Lower lobe of right lung (tissue), 2 donors: ENCODE measurements at places on chromosomes 13 and 19. TPM values are rescaled to one million over a fixed set of nuclear protein-coding genes. Genes with fewer than 3 reads are reported as not detected.

DNA sequence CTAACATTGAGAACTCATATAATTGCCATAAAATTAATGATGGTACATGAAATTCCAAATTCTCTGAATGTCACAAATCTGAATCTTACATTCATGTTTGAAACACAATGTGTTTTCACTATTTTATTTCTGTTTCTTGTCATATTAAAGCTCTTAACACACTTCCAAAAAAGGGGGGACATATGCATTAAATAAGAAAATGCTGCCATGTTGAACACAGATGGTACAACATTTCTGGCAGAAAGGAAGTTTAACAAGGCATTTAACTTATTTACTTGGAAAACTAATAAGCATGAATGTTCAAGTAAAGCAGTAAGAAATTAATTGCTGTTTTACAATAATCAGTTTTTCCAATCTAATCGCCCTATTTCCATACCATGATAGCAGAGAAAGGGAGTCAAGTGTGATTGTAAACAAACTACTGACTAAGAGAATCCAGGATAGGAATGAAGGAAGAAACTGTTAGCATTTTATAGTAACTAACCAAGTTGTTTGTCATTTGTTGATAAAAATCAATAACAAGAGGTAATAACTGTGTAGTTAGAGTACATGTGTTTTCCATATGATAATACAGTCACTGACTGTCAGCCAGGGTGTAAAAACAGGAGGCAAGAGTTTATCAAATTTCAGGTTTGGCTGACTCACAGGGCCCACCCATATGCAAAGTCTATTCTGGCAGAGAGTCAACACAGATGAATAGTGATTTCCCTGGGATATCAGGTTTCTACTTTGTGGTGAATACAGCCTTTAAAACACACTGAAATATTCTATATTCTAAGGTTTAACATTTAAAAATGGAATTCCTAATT is 5.7 kb upstream of the FOXO1 start:
- no peak overlapping the region for H3K27ac ChIP-seq
- peaks cover 14% of the 10 kb centered on the region for H3K4me1 ChIP-seq
- H3K36me3 ChIP-seq = no peaks in the 10 kb centered on the region
- no peaks in the 10 kb centered on the region for H3K27me3 ChIP-seq

The DAPK3 gene
- 50.5 TPM for total RNA-seq

DNA sequence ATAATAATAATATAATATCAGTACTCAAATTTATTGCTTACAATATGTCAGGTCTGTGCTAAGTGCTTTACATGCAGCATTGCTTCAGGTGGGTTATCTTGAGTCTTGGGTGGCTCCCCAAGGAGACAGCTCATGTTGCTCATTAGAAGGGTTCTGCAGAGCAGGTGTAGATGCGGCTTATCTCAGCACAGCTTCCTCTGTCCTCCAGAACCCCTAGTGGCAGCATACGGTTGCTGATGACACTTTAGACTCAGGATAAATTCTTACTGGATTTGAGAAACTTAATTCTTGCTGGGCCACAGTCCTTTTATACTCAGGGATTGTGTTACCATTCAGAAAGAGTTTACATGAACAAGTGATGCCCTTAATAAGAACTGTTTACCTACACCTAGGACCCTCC is 8.9 kb downstream of the COG3 start:
- DNase-seq = no peak
- H3K4me1 ChIP-seq = peaks cover 3% of the 10 kb centered on the region
- H3K27me3 ChIP-seq = no peaks in the 10 kb centered on the region
- H3K4me3 ChIP-seq = no peak overlapping the region
- peaks cover 17% of the 10 kb centered on the region for H3K36me3 ChIP-seq

DNA sequence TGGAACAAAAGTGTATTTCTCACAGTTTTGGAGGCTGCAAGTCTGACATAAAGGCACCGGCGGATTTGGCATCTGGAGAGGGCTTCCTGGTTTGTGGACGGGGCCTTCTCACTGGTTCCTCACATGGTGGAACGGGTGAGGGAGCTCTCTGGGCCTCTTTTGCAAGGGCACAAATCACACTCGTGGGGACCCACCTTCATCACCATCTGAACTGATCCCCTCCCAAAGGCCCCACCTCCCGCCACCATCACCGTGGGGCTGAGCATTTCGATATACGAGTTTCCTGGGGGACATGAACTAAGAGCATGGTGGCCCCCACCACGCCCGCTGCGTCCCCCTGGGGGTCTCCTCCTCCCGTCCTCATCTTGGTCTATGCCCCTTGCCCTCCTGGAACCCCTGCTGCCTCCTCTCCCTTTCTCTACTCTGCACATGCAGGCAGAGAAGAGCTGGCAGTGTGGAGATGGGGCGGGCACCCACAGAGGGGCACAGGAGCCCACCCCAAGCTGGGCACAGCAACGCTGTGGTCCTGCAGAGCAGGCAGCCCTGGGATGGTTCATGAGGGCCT is 20.8 kb upstream of the SPACA7 start:
- H3K36me3 ChIP-seq = no peaks in the 10 kb centered on the region
- H3K4me3 ChIP-seq = no peak overlapping the region
- no peak overlapping the region for H3K27ac ChIP-seq
- DNase-seq = no peak
- peaks cover 10% of the 10 kb centered on the region for H3K4me1 ChIP-seq
- H3K27me3 ChIP-seq = peaks cover 7% of the 10 kb centered on the region

DNA sequence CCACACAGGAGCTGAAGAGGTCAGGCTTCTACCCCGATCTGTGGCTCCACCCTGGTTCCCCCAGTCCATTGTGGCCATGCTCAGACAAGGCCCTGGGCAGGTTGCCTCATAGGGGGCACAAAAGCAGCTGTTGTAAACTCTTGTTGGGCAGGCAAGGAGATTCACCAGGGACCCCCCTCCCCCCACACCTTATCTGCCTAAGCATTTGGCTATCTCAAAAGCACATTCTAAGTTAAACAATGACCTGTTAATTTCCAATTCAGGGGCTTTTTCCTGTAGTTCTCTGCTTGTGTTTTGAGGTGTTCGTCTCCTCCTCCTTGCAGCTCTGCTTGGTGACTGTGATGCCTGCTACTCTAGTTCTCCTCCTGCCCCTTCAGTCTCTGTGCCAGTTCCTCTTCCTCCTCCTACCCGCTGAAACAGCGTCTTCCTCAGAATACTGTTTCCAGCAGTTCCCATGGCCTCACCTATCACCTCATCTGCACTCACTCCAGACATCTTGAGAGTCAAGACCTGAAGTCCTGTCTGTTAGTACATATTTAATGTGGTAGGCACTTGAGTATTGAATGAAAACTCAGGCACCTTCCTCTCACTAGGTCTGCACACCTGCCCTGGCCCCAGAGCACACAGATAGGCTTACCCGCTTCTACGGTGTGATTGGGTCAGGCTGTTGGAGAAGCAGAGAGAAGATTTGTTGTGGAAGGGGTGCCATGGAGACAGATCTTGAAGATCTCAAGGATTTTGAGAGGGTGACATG is 31.7 kb downstream of the SPATA13 start:
- no peaks in the 10 kb centered on the region for H3K27me3 ChIP-seq
- H3K27ac ChIP-seq = no peak overlapping the region
- no peaks in the 10 kb centered on the region for H3K36me3 ChIP-seq
- DNase-seq = no peak
- no peak overlapping the region for H3K4me3 ChIP-seq

DNA sequence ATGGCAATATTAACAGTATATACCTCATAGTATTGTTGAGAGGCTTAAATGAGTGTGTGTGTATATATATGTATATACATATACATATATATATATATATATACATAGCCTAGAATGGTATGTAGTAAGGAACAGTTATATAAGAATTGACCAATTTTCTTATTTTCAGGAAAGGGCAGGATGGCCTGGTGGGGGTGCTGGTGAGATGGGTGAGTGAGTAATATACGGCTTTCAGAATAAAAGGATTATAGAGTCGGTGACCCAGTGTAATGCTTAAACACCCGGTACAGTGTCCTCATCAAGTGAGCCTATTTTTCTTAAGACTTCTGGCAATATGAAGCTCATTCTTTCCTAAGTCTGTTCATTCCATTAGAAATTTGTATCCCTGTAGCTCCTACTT is 11.7 kb upstream of the FAM216B start:
- H3K36me3 ChIP-seq = no peaks in the 10 kb centered on the region
- no peak for DNase-seq
- H3K27ac ChIP-seq = no peak overlapping the region
- no peak overlapping the region for H3K4me3 ChIP-seq
- H3K4me1 ChIP-seq = no peaks in the 10 kb centered on the region
- no peaks in the 10 kb centered on the region for H3K27me3 ChIP-seq

The RPL21 gene
- 903 TPM for total RNA-seq

- no peak overlapping the region for H3K27ac ChIP-seq
- no peak for DNase-seq
- no peak overlapping the region for H3K4me3 ChIP-seq
- no peaks in the 10 kb centered on the region for H3K27me3 ChIP-seq
- no peaks in the 10 kb centered on the region for H3K4me1 ChIP-seq
- H3K36me3 ChIP-seq = no peaks in the 10 kb centered on the region
Measured at GRCh38 chr13:42355092-42355485, 83.1 kb downstream of the AKAP11 start.

The PLVAP gene
- total RNA-seq = 25.9 TPM

The SIGLECL1 gene
- total RNA-seq = not detected

- H3K27me3 ChIP-seq = no peaks in the 10 kb centered on the region
- H3K4me1 ChIP-seq = no peaks in the 10 kb centered on the region
- H3K36me3 ChIP-seq = no peaks in the 10 kb centered on the region
Measured at GRCh38 chr13:38173403-38173802, 176.2 kb upstream of the UFM1 start.

DNA sequence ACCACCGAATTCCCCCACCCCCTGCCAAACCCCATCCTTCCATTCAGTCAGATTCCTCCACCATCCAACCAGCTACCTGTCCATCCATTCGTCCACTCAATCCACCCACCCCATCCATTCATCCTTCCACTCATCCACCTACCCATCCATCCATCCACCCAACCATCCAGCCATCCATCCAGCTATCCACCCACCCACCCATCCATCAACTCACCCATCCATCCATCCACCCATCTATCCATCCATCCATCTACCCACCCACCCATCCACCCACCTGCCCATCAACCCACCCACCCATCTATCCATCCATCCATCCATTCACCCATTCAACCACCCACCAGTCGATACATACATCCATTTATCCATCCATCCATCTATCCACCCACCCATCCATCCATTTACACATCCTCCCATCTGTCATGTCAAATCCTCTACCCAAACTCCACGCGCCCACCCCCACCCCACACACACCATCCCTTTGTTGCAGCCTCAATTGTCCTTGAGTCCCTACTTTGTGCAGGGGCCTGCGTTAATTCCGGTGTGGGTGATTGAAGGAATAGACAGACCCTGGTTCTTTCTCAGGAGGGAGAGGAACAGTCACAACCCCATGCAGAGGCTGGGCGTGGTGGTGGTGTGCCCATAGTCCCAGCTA is 5.3 kb upstream of the SLC5A5 start:
- peaks cover 19% of the 10 kb centered on the region for H3K4me1 ChIP-seq
- no peak overlapping the region for H3K4me3 ChIP-seq
- peaks cover 42% of the 10 kb centered on the region for H3K36me3 ChIP-seq
- no peak for DNase-seq

GRCh38 chr13:51971520-51972426 is 39.5 kb downstream of the ATP7B start:
- no peaks in the 10 kb centered on the region for H3K36me3 ChIP-seq
- H3K4me1 ChIP-seq = peaks cover 5% of the 10 kb centered on the region
- no peak for DNase-seq
- no peak overlapping the region for H3K4me3 ChIP-seq
